Kidney (tissue), 22 donors: ENCODE measurements at places on chromosomes 7 and 10.

DNA sequence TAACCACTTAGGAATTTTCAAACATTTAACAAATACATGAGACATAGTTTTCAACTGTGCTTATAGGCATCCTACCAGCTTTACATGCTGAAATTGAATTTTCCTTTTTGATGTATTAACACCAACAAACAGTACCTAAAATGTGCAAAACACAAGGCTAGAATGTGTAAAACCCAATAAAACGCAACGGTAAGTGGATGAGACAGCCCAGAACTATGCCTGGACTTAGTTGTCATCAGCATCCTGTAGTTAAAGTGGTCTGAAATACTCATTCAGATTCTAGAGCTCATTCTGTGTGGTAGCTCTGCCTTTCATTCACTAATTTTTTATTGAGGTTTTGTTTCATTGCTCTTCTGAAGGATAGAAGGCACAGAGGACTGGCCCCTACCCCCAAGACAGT lies 137.1 kb downstream of the BMPER start:
- no peak for DNase-seq

DNA sequence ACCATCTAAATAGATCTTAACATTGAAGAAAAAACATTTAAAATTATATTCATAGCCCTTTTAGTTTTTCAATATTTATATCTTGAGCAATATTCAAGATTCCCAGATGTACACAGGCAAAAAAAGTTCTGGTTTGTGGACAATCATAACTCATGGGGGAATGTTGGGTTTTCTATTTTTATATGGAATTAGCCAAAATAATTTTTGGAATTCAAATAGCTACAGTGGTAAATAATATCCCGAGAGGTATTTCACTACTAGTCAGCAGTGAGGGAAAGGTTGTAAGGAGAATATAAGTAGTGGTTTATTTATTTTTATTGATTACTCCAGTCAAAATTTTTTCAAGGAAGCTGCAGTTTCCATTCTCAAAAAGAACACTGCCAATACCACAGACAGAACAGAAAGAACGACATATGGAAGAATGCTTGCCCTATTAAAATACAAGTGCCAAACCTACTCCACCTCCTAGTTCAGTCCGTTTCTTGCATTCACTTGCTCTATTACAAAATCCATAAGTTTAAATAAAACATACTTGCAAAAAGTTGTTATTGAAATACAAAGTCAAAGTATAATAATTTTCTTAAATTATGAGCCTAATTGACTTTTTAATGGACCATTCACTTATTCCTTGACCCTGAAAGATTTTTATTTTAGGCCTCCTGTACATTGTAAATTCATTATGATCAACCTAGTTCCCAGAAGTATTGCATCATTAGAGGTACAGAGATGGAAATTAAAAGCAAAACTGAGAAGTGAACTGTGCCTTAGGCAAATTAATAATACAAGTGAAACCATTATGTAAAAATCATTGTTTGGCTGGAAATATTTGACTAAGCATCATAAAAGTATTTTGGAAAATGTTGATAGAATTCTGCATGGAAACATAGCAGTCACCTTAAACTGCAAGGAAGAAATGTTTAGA lies 533.2 kb downstream of the PARD3 start:
- no peak for DNase-seq

DNA sequence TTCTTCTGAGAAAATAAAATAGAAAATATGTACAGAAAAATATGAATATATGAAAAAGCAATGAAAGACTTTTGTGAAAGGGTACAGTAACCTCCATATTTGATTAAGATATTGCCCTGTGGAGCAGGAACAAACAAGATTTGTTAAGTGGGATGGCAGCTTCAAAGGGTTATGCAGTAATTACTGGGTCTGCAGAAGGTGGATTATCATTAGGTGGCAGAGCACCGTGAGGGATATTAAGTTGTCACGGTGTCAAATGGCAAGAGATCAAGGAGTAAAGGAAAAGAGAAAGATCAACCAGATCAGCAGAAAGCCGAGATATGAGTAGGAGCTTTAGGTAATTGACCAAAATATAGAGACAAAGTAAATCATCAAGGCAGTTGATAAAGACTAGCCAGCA lies 44.1 kb downstream of the DGKB start:
- no peak for DNase-seq

DNA sequence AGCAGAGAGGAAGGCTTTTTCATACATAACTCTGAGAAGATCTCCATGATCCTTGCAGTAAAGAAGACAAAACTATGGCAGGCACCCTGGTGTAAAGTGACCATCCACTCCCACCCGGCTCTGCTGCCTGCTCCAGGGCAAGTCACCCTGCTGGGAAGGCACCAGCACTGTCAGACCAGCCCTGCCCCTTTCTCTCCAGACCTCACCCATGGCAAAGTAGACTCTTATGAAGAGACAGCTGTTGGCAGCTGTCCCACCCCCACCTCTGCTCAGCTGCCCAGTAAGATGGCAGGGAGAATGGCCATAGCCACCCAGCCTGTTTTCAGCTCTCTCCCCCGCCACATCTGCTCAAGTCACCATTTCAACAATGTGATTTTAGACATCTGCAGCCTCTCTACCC lies 8.6 kb upstream of the ZMIZ2 start:
- DNase-seq: no peak

DNA sequence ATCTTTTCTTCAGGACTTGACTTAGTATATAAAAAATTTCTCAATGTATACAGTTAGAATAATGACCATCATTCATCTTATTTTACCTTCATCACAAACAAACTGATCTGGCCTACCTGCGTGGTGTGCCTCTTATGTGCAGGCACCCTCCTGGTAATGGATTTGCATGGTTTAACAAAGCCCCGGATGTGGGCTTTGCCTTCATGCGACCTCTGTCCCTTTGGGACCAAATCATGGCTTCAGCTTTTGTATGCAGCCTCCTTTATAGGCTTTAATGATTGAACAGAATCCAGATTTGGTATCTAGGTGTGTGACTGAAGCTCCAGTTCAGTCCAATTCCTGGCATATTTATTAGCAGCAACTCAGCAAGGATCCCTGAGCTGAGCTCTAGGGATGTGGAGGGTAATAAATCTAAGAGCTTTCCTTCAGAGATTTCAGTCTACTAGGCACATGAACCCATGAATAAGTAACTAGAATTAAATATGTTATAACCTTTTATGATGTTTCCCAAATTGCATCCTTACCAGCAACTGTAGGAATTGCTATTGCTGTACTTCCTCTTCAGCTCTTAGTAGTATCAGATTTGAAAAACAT lies 256.9 kb downstream of the ABCA13 start:
- DNase-seq: no peak

DNA sequence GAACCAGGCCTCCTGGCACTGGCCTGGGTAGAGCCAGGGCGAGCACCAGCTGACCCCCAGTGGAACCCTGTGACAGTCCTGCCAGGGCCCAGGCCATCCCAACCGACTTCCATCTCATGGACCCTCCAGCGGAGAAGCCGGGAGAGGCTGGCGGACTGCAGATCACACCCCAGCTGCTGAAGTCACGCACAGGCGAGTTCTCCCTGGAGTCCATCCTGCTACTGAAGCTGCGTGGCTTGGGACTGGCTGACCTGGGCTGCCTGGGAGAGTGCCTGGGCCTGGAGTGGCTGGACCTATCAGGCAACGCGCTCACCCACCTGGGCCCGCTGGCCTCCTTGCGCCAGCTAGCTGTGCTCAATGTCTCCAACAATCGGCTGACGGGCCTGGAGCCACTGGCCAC lies 4.7 kb downstream of the RARRES2 start:
- DNase-seq: no peak

DNA sequence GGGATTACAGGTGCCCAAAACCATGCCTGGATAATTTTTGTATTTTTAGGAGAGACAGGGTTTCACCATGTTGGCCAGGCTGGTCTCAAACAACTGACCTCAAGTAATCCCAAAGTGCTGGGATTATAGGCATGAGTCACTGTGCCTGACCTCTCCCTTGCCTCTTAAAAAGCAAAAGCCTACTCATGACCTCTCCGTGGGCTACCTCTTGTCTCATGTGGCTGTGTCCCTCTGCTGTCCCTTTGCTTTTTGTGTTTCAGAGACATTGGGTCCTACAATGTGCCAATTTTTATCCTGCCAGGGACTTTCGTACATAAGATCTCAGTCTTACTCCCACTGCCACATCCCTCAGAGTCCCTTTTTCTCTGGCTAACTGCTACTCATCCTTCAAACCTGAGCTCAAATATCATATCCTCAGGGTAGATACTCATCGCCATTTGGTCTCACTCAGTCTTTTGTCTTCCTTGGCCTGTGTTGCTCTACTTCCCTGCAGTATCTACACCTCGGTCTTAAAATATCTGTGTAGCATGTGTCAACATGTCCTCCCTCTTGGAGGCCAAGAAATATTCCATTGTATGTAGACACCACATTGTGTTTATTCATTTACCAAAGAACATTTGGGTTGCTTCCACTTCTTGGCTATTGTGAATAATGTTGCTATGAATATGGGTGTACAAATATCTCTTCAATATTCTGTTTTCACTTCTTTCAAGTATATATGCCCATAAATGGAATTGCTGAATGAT lies 465.0 kb upstream of the KLF6 start:
- no peak for DNase-seq

- no peak for DNase-seq
Observed at GRCh38 chr7:28112467-28112866, 68.1 kb downstream of the JAZF1 start.

- DNase-seq: no peak
Observed at GRCh38 chr10:58723186-58723585, 210.5 kb downstream of the BICC1 start.

- DNase-seq: peak; percentile 60
Observed at GRCh38 chr10:34959321-34959720, 130.8 kb downstream of the CUL2 start.

DNA sequence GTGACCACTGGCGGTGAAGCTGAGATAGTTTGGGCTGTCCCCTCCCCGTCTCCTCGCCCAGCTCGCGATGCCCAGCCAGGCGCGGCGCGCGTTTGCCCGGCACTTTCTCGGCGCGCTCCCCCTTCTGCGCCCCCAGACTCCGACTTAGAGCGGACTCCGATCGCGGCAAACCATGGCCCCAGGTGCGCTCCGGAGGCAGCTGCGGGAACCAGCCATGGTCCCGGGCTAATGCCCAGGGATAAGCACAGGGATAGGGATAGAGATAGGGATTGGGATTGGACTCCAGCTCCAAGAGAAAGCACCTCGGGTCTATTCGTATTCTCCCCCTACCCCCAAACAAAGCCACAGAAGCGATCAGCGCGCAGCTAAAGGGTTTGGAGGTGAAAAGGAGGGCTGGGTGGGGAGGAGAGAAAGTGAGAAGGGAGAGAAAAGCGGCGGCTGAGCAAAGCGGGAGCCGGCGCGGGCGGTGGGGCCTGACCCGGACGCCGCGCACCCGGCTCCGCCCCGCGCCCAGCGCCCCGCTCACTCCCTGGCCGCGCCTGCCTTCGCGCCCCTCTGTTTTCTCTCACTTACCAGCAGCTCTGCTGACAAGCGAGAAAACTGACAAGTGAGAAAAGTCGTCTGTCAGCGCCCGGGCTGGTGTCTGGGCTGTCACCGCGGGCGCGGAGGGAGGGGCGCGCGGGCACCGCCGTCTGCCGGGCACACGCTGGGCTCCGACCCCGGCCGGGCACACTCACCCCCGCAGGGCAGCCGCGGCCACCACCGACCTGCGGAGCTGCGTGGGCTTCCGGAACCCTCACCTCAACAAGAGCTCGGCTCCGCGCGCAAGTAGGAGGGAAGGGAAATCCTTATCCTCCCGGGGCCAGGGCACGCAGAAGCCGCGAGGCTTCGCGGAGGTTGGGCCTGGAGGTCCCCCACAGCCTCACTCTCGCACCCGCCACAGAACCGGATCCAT lies at the start of gene PDE1C:
Gene PDE1C, minus strand, starts transcription at position 2 of the 955 bp plus-strand sequence.
- peak; percentile 63 for DNase-seq

DNA sequence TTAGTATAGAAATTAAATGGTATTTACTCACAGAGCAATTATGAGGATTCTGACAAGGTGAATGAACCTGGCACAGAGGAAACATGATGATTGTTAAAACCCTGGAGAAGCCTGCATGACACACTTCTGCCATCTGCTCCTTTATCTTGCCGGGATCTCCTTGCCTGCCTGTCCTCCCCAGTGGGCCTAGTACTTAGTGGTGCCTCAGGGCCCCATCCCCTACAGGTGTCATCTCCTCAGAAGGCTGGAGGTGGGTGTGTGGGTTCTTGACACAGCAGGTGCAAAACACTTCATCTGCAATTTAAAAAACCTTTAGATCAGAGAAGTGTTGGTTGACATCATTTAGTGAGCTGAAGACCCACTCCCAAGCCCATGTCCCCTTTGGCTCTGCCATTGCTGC lies 261.2 kb downstream of the ADRA2A start:
- no peak for DNase-seq

DNA sequence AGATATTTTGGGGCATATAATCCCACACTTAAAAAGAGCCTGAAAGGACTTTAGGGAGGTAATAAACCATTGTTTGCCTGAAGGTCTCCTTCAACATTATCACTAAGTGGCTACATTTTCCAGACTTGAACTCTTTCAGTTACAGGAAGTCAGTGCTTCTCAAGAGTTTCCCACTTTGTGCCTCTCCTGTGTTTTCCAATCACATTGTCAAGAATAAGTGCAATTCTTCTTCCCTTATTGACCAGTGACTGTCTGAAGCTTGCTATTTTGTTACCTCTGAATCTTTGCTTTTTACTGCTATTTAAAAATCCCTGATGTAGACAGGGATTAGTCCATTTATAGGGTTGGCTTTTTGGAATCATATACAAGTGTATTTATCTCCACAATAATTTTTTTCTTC lies 346.7 kb upstream of the ANKRD30A start:
- DNase-seq: no peak

DNA sequence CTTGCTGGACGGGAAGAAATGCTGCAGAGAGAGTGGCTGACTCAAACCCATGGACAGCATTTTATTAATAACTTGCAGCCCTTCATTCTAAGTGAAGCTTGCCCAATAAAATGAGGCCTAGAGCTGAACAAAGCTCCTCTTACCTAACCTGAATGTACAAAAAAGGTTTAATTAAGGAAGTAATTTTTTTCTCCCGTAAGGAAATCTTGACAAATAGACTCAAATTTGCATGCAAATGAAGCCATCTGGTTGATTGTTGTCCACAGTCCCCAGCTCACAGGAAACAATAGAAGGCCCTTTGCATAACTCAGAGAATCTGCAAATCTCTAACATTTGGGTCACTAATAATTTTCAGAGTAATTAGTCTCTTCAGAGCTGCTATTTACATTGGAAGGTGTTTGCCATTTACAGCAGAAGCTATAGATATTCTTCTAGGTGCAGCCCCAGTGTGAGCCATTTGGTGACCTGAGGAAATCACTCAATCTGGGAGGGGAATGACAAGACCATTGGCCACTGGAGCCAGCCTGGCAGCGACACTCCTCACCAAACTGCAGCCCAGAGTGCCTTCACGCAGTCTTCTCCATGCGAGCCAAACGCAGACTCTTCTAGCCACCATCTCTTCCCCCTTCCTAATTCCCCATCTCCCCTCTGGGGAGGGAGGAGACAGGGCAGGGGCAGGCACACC lies 483.0 kb upstream of the C7orf33 start:
- no peak for DNase-seq

- no peak for DNase-seq
Observed at GRCh38 chr7:94530109-94530508, 20.5 kb downstream of the CASD1 start.

DNA sequence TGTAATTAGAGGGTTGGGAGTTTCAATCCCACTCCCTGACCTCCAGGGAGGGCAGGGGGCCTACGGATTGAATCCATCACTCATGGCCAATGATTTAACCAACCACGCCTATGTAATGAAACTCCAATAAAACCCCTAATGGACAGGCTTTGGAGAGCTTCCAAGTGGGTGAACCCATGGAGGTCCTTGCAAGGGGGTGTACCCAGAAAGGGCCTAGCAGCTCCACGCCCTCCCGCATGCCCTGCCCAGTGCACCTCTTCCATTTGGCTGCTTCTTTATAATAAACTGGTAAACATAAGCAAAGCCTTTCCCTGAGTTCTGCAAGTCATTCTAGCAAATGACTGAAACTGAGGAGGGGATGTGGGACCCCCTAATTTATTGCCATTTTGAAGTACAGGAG lies 280.1 kb downstream of the FRMD4A start:
- DNase-seq: no peak
